Activated CD4-positive, CD25-positive, alpha-beta regulatory T cell (primary cell): ENCODE measurements at places on chromosomes 16 and 17.

GRCh38 chr17:45971698-45972141, 27.3 kb upstream of the STH start:
- no peak for DNase-seq

GRCh38 chr17:27329146-27329805, 35.4 kb downstream of the WSB1 start:
- no peak for DNase-seq

DNA sequence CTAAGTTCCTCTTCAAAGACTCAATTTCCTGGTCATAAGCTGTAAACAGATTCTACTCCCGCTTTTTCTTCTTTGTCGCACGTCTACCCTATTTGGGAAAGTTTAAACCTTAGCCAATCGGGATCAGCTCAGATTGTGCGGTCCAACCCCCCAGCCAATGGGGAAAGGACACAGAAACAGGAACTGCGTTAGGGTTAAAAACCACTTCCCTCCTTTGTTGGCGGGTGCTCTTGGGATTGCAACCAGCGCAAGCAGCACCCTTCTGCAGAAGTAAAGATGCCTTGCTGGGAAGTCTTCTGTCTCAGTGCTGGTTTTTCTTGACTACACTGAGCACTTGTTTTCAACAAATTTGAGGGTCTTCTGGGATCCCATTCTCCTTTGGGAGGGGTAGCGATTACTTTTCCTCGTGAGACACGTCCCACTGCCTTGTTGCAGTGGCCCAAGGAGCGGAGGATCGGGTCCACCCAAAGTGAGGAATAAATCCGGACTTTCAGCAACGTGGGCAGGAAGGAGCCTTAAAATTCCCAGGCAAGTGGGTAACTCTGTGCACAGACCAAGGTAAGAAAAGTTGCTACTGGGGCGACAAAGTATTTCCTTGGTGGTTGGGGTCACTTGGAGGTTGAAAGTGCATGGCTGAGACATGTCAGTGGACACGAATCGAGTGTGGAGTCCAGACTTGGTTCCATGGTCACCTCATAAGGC, 1.0 kb upstream of the YPEL3 start:
- no peak for DNase-seq

GRCh38 chr17:45431531-45432404, 902 bp downstream of the ARHGAP27 start:
- peak; percentile 45 for DNase-seq

DNA sequence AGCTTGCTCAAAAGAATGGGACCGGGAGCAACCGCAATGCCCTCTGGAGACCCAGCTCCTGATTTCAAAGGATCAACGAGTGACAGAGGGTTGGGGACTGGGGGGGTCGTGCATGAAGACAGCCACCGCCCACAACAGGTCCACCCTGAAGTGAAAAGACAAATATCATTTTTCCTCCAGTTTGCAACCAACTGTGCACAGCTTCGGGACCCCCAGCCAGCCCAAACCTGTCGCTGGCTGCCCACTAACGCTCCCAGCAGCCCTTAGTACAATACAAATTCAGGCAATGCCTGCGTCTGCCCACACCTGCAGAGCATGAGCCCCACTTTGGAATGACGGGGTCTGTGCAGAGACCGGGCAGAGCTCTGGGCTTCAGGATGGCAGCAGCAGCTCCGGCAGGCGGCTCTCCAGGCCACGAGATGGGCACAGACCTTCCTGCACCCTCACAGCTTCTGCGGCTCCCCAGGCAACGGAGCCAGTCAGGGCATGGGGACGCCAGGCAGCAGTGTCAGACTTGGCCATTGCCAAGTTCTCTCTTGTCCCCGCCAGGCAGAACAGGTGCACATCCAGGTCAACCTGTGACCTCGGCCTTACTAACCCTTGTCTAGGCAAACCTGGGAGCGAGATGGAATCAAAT, 60.1 kb downstream of the TBC1D16 start:
- DNase-seq, result no peak

GRCh38 chr17:1640329-1641064, 5.0 kb downstream of the SCARF1 start:
- DNase-seq, result no peak

DNA sequence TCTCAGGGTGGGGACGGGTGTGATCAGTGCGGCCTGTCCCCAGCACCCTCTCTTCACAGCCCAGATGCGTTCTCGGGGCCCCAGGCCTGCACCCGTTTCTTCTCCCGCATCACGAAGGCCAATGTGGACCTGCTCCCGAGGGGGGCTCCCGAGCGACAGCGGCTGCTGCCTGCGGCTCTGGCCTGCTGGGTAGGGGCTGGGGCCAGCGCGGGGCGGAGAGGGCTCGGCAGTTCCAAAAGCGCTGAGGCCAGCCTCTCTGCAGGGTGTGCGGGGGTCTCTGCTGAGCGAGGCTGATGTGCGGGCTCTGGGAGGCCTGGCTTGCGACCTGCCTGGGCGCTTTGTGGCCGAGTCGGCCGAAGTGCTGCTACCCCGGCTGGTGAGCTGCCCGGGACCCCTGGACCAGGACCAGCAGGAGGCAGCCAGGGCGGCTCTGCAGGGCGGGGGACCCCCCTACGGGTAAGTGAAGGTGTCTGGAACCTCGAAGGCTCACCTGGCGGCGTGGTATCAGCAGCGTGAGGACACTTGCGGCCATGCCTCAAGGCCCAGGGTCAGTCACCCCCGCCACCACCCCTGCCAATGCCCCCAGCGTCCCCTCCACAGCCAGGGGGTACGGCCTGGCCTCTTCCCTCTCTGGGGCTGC, 4.4 kb downstream of the MSLN start:
- no peak for DNase-seq

GRCh38 chr16:12463961-12464360, 339.7 kb downstream of the CPPED1 start:
- DNase-seq, result no peak

DNA sequence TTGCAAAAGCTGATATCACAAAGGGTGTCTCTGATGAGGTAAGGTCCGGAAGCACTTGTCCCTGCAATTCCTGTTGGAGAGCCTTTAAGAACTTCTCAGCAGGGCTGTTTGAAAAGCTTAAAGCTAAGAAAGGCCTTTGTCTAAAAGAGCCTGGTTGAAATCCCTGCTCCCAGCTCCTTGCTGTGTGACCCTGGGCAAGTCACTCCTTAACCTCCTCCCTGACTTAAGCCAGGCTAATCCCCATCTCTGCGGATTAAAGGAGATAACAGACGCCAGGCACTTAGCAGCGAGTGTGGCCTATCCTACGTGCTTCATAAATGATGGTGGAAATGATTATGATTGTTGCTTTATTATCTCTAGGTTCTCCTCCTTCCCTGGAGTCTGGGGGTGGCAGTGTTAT, 368.0 kb upstream of the RBFOX1 start:
- no peak for DNase-seq

GRCh38 chr16:78784771-78785170, 685.3 kb downstream of the WWOX start:
- DNase-seq, result no peak

DNA sequence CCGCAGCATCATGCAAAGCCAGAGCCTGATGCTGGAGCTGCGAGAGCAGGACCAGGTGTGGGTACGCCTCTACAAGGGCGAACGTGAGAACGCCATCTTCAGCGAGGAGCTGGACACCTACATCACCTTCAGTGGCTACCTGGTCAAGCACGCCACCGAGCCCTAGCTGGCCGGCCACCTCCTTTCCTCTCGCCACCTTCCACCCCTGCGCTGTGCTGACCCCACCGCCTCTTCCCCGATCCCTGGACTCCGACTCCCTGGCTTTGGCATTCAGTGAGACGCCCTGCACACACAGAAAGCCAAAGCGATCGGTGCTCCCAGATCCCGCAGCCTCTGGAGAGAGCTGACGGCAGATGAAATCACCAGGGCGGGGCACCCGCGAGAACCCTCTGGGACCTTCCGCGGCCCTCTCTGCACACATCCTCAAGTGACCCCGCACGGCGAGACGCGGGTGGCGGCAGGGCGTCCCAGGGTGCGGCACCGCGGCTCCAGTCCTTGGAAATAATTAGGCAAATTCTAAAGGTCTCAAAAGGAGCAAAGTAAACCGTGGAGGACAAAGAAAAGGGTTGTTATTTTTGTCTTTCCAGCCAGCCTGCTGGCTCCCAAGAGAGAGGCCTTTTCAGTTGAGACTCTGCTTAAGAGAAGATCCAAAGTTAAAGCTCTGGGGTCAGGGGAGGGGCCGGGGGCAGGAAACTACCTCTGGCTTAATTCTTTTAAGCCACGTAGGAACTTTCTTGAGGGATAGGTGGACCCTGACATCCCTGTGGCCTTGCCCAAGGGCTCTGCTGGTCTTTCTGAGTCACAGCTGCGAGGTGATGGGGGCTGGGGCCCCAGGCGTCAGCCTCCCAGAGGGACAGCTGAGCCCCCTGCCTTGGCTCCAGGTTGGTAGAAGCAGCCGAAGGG, 24.2 kb downstream of the C1QTNF1 start:
- DNase-seq, result no peak

GRCh38 chr17:32124985-32125847, 17.1 kb upstream of the RHOT1 start:
- no peak for DNase-seq

DNA sequence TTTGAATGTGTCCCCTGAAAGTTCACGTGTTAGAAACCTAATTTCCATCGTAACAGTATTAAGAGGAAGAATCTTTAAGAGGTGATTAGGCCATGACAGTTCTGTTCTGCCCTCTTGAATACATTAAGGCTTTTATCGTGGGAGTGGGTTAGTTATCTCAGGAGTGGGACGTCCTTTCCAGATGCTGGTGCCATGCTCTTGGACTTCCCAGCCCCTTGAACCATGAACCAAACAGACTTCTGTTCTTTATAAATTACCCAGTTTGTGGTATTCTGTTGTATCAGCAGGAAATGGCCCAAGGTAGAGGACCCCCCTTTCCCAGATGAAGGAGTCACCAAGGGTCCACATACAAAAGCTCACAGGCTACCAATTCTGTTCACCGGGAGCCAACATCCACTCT, 10.1 kb downstream of the GTF3C1 start:
- no peak for DNase-seq

- no peak for DNase-seq
These were observed 7.1 kb downstream of the TFAP4 start for GRCh38 chr16:4265676-4266075.

GRCh38 chr17:31116167-31116566, 21.4 kb downstream of the NF1 start:
- DNase-seq, result no peak

DNA sequence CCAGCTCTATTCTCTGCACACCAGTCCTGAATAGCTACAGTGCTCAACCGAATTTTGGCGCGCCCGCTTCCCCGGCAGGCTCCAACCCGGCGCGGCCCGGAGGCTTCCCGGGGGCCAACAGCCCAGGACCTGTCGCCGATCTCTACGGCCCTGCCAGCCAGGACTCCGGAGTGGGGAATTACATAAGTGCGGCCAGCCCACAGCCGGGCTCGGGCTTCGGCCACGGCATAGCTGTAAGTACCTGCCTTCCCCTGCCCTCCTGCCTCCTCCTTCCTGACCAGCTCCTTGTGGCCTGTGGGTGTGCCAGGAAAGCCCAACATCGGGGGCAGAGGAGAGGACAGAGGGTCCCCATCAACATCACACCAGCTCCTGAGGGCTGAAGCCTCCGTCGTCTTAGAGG, 70.2 kb downstream of the CCDC182 start:
- no peak for DNase-seq

- DNase-seq, result no peak
These were observed 373.7 kb upstream of the SALL1 start for GRCh38 chr16:51524555-51525373.

DNA sequence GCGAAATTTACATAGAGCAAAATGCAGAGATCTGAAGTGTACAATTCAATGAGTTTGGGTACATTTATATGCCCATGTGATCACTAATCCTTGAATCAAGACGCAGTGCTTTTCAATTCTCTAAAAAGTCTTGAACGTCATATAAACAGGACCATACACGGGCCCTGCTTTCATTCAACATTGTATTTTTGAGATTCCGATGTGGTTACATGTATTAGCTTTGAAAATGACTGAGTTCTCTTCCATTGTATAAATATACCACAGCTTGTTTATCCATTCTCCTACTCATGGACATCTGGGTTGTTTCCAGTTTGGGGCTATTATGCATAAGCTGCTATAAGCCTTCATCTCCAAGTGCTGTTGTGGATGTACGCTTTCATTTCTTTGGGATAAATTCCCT, 45.5 kb downstream of the ZCCHC14 start:
- DNase-seq, result no peak

- DNase-seq, result no peak
These were observed 85.4 kb downstream of the IRF8 start for GRCh38 chr16:85984231-85984880.

DNA sequence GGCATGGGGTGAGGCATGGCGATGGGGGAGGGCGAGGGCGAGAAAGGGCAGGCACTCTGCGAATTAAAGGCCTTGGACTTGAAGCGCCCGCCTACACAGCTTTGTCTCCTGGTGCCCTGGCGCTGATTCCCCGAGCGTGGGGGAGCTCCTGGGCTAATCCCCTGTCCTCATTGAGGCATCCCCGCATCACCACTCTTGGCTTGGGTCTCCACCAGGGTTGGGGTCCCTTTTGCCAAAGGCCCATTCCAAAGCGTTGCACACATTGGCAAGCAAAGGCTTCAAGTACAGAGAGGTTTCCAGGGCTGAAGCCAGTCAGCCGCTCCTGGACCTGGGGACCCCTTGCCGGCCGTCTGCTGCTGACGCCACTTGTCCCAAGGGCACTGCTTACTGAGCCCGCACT, 8.0 kb downstream of the ZNF205 start:
- no peak for DNase-seq

- no peak for DNase-seq
These were observed 54.4 kb upstream of the LGALS9 start for GRCh38 chr17:27576477-27577083.

- no peak for DNase-seq
These were observed 45.0 kb downstream of the KANSL1 start for GRCh38 chr17:46148247-46148646.

DNA sequence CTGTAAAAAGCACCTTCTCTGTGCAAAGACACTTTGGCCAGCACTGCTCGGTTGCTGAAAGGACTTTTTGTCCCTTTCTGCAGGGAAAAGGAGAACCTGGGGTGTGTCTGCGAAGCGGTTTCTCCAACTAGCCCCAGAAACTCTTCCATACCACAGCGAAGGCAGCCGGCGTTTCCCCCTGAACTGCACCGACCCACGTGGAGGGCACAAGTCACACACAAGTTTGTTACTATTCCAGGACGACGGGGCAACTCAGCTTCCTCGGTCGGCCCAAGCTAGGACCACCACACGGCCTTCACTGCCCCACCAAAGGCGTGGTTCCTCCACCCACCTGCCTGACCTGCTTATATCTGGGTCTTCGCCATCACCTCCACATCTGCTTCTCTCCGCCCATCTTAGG, 1.9 kb downstream of the RTN4RL1 start:
- no peak for DNase-seq

- DNase-seq, result no peak
These were observed 12.4 kb upstream of the ZNF19 start for GRCh38 chr16:71501547-71501946.
